Activated CD4-positive, CD25-positive, alpha-beta regulatory T cell treated with anti-CD3 and anti-CD28 coated beads, Interleukin-2, amount 50 U/mL, for 16 hours (primary cell): ENCODE measurements at places on chromosomes 4 and X.

DNA sequence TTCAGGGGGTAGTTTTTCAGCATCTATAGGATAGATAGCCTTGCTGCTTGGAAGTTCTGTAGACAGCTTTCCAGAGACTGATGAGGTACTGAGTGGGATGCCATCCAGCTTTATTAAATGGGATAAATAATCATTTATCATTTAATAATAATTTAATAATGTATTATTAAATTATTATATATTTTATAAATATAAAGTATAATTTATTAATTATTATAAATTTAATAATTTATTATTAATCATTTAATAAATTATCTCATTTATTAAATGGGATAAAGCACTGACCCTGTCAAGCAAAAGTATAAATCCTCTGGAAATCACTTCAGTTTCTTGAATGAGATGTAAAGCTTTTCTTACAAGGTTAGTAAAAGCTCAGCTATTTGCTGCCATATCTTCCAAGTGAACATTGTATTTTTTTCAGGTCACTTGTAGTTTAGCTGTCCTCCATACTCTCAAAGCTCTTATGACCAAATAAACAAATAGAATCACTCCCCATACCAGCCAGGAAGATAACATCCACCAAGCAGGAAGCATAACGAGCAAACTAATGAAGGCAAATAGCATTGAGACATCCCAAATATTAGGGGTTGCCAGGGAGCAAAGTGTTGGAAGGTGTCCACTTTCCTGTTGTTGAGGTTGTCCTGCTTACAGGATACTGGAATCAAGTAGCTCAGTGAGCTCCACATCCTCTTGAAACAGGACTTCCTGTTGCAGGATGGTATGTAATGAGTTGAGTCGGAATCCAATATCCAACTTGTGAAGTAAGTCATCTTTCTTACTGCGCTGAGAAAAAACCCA is 88.9 kb downstream of the ZNF674 start:
- no peak for DNase-seq

DNA sequence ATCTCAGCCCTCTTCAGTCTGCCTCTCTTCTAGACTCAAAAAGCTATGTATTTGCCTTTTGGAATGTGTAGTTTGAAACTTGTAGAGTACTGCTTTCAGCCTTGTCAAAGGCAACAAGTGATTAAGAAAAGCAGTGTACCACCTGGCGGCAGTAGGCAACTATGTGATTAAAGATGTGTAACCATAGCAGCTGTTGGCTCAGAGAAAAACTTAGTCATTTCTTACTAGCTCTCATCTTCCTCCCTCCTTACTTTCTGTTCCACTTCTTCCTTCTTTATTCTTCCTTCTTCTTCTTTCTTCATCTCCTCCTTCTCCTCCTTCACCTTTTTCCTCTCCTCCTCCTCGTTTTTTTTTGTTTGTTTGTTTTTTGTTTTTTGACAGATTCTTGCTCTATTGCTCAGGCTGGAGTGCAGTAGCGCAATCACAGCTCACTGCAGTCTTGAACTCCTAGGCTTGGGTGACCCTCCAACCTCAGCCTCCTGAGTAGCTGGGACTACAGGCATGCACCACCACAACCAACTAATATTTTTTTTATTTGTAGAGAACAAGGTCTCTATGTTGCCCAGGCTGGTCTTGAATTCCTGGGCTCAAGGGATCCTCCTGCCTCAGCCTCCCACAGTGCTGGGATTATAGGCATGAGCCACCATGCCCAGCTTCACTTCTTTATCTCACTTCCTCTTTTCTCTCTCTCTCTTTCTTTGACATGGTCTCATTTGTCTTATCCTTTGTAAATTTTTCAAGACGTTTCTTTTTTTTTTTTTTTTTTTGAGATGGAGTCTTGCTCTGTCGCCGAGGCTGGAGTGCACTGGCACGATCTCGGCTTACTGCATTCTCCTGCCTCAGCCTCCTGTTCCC is 32.6 kb downstream of the ABHD18 start:
- DNase-seq, result peak; percentile 1

- no peak for DNase-seq
These were observed 635.9 kb upstream of the FRG1 start for GRCh38 chr4:189304809-189305208.

DNA sequence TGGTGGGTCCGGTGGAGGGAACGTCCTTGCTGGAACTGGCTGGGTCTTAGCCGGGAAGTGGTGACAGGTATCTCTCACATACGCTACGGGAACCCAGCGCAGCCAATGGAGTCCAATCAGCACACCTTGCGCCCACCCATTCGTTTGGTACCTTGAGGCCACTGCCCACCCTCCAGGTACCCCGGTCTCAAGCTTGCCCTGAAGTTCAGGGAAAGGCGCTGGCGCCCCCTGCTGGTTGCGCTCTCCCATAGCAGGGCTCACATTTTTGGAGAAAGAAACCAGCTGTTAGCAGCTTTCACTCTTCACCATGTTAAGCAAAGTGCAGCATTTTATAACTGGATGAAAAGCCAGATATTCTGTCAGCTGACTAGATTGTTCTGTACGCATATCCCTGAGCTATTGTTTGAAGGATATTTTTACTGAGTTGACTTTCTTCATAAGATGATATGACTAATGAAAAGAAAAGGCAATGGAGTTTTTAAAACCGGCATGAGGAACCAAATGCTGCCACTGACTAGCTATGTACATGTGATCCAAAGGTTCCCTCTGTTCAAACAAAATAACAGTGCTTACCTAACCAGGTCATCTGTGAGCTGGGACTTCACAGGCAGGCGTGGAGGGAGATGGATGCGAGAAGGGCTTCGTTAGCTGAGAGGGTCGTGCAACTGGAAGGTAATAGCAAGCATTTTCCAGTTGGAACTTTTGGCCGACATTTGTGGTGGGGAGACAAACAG is 43.7 kb downstream of the OTOP1 start:
- no peak for DNase-seq

DNA sequence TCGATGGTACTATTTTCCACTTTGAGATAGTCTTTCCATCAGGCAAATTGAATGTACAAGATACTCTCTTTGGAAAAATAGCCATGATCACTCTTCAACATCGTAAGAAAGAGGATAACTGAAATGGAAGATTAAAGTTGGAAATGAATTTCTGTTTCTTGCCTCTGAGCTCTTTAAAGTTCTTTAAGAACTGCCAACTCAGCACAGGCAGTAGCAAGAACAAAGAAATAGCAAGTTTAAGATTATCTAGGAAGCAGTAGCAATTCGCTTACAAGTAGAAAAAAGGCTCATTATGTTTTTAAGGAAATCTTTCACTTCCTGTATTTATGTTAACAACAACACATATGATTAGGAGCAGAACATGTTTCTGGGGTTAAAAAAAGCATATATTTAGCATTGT is 127.6 kb downstream of the CDS1 start:
- no peak for DNase-seq

GRCh38 chr4:122632396-122633143 is 11.7 kb upstream of the IL21 start:
- no peak for DNase-seq

DNA sequence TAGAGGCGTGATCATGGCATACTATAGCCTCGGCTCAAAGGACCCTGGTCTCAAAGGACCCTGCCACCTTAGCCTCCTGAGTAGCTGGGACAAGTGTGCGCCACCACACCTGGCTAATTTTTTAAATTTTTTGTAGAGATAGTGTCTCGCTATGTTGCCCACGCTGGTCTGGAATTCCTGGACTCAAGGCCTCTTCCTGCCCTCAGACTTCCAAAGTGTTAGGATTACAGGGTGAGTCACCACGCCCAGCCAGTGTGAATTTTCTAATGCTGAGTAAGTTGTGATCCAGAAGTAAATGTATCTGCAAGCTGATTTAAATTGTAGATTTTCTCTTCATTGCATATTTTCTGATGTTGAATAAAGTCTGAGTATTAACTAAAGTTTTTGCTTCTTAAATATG is 2.6 kb upstream of the ZNF674 start:
- no peak for DNase-seq

DNA sequence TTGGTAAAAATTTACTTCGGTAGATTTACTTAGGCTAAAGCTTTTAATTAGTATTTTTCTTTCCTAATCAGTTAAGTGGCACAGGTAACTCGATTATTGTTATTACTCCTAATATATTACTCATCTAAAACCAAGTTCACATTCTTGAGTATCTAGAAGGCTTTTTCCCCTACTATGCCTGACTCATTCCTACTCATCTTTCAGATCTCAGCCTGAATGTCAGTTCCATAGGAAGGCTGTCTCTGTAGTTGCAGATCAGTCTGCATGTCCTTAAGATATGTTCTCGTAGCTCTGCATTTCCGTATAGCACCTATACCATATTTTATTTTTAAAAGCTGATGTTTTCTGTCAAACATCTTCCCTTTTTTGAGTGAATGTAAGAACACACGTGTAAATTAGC is 5.9 kb upstream of the FAM184B start:
- DNase-seq, result no peak

DNA sequence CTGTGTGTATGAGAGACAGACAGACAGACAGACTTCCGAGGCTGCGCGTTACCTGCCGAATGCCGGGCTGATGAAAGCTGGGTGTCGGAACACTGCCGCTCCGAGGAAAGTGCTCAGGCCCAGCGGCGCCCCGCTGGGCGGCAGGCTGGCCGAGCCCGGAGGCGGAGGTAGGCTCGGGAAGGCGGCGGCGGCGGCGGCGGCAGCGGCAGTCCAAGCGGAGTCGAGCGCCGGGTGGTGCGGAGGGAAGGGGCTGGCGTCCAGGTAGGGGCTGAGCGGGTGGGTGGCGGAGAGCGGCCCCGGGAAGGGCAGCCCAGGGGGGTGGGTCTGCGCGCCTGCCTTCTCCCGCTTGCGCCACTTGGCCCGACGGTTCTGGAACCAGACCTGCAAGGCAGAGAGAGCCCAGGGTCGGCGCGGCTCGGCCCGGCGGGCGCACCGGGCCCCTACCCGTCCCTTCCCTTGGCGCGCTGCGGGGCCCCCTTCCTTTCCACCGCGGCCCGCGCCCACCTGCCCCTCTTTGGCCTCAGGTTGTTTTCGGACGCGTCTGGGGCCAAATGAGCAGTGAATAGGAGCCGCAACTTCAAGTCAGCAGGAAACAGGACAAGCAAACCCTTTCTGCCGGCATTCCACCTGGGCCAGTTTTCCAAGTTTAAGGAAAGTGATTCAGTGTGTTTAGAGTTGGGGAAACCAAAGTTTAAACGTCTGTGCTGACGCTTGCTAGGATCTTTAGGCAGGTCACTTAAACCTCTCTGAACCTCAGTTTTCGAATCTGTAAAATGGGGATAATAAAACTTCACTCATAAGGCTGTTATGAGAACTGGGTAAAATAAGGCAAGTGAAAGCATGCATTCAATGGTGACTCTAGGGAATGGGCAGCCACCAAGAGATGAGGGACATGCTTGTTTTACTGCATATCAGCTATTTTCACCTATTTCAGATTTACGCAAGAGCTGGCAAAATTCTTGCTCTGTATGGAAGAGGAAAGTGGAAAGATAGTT is 8.4 kb downstream of the ARX start:
- DNase-seq, result no peak

GRCh38 chr4:1614049-1614448 is 70.1 kb downstream of the FAM53A start:
- DNase-seq, result no peak

GRCh38 chr4:140982613-140983340 is 150.5 kb downstream of the RNF150 start:
- DNase-seq, result no peak

DNA sequence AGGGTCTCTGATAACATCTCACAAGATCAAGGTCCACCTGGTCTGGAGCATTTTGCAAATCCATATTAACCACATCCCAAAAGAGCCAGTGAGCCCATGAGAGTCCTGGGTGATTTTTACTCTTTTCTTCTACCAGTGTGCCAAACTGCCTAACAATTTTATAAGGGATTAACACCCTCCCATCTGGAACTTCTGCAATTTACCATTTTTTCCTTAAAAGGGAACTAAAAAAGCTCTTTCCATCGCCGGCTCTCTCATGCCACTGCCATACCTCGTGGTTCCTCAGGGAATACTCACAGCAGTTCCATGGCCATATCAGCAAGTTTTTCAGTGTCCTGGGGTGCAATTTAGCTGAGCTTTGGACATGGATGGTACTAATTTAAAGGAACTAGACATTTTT is 55.7 kb downstream of the SEPSECS start:
- DNase-seq, result no peak

GRCh38 chr4:57119054-57119651 is 9.0 kb upstream of the IGFBP7 start:
- no peak for DNase-seq

DNA sequence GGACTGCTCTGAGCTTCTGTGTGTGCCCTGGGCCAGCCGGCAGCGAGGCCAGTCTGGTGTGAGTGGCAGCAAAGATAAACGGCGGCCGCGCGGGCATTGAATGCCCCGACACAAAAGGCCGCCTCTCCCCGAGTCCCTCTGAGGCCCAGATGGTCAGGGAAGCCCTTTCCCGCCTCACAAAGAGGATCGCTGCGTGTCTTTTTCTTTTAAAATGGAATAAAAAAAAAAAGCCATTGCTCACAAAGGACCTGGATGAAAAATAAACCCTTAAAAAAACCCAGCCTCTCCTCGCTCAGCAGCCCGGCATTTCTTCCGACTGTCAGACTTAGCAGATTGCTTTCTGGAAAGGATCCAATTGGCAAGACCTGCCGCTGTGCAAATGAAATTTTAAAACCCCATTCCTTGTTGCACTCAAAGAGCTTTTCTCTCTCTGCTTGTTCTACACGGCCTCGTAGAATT is 578.7 kb downstream of the BCOR start:
- DNase-seq, result no peak

- DNase-seq, result no peak
These were observed 536 bp downstream of the OTUD5 start for GRCh38 chrX:48956728-48957414.

DNA sequence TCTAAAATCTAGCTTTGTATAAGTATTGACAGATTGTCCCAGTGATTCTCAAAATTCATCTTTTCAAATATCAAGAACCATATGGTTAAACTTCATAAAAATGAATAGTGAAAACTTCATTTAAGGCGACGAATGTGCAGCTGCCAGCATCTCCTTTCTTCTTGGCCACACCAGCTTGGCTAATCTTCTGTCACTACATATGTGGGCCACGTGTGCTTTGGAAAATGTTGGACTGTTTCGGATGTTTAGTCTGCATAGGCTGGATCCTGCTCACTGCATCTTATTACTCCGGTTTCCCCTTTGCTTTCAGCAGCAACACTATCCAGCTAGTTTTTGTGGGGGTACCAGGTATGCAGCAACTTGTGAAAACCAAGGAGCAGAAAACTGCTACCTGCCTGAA is 221.9 kb downstream of the BMPR1B start:
- no peak for DNase-seq

GRCh38 chr4:4555916-4556315 is 14.1 kb upstream of the STX18 start:
- DNase-seq, result no peak

GRCh38 chr4:121151942-121152341 is 12.2 kb downstream of the TNIP3 start:
- DNase-seq, result no peak

- no peak for DNase-seq
These were observed 8.3 kb downstream of the HNRNPDL start for GRCh38 chr4:82421796-82422560.

DNA sequence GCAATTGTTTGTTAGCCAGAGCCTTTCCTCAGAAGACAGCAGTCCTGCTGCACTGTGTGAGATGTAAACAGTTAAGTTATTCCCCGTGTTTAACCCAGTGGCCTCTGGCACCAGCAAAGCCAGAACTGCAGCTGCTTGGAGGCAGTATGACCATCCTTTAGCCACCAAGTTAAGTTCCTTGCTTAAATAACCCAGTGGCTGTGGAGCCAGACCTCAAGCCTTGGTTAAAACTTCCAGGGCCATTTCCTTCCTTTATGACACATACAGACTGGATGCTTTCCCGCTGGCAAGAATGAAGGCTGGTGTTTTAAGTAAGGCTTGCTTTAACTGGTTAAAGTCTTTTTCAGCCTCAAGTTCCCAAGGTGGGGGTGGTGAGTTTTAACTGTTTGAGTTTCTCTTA is 379.8 kb downstream of the DCAF12L2 start:
- no peak for DNase-seq
